ENCODE measurements at places on chromosomes 11 and 22.
A peak's percentile ranks its signal among the peaks of the same experiment; 100 is the strongest.

DNA sequence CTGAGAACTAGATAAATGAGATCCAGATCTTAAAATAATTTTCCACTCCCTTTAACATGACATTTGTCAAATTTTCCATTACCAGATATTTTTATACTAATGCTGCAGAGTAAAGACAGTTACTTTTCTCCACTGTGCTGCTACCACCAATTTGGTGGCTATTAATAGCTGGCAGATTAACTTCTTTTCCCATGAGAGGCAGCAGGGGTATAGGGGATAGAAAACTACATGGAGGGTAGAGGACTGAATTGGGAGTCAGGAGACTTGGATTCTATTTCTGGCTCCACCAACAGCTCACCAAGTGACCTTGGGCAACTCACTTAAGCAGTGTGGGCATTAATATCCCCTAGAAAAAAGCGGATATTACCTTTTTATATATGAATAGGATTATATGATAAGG is 69.2 kb downstream of the KIF18A start:
- no peak for DNase-seq

- peak; percentile 87 for DNase-seq
These were observed 3.6 kb downstream of the FIBP start for GRCh38 chr11:65884716-65885092.

GRCh38 chr11:28964811-28965210 is 856.6 kb downstream of the METTL15 start:
- no peak for DNase-seq

DNA sequence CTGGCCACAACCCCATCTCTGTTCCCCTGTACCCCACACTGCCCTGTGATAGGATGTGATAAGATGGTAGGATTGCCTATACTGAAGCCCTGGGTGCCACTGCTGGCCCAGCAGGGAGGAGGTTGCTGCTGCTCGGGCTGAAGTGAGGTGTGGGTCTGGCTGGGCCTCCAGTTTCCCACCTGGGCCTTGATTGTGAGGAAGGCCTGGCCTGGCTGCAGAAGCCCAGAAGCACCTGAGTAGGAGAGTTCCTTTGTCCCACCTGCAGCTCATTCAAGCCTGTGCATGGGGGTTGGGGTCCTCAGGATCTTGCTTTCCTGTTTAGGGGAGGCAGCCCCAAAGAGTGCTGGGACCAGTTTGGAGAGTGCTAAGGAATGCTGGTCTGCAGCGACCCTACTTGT is 3.3 kb downstream of the ST3GAL4 start:
- DNase-seq, result no peak

DNA sequence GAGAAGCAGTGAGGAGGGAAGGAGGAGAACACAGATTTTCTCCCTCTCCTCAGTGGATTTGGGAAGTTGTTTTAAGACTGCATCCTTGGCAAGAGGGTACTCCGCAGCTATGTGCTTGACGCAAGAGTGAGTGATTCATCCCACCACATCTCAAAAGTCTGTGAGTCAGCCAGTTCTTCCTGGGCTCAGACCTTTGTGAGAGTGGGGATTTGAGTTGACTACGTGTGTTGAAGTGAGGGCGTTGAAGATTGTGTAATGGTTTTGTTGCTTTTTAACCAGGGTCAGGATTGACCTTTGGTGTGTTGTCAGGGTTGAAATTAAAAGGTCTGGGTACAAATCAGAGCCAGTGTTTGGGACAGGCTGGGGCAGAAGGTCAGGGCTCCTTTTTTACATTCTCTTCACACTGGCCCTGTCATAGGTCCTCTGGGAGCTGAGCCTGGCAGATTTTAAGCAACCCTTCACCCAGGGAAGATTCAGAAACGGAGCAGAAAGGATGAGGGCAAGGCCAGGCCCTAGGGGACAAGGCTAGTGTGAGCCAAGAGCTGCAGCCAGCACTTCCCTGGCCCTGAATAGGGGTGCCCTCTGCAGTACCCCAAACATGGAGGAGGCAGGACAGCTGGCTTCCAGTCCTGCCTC is 4.2 kb upstream of the C11orf86 start:
- DNase-seq, result peak; percentile 64

DNA sequence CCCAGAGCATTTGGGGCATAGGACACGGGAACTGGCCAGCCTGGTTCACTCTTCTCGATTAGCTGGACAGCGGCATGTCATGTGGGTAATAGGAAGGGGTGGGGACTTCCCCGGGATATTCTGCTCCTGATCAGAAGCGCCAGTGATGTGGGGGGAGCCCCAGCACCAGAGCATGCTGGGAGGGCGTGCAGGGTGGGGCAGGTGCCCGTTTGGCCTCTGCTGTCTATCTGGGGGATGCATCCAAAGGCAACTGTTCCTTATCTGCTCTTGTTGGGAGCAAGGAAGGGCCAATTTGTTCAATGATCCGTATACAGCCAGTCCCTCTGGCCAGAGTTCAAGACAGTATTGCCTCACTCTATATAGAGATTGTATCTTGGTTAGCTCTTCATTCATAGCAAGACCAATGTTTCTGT is 43.6 kb downstream of the PPARA start:
- DNase-seq, result no peak

DNA sequence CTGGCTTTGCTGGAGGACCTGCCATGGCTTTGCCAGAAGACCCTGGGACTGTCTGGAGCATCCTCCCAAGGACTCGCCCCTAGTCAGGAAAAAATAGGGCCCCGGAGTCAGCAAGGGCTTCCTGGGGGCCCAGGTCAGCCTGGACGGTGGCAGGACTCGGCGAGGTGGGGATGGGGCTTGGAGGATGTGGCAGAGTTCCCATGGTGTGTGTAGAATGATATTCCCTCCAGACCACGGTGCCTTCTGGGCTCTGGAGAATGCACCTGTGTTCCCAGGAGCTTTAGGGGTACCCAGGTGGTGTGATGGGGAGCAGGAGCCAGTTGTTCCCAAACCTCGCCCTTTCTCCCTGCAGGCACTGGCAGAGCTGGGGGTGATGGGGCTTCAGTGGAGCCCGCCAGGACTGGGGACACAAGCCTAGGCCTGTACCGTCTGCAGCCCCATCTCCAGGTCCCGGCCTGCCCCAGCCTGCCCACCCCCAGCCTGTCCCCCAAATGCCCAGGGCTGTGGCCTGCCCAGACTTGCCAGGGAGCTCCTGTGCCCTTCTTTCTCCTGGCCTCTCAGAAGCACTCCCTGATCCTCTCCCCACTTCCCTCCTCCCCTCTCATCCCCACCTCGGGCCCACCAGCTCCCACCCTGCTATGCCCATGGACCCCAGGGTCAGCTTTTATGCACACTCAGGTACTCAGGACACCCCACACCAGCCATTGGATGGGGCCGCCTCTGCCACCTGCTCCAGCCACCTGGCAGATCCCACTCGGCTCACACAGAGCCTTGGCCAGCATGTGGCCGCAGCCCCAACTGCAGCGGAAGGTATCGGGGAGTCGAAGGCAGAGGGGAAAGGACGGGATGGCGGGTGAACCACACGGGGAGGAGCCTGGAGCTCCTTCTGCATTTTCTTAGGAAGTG is 82.1 kb downstream of the CDKN1C start:
- no peak for DNase-seq

DNA sequence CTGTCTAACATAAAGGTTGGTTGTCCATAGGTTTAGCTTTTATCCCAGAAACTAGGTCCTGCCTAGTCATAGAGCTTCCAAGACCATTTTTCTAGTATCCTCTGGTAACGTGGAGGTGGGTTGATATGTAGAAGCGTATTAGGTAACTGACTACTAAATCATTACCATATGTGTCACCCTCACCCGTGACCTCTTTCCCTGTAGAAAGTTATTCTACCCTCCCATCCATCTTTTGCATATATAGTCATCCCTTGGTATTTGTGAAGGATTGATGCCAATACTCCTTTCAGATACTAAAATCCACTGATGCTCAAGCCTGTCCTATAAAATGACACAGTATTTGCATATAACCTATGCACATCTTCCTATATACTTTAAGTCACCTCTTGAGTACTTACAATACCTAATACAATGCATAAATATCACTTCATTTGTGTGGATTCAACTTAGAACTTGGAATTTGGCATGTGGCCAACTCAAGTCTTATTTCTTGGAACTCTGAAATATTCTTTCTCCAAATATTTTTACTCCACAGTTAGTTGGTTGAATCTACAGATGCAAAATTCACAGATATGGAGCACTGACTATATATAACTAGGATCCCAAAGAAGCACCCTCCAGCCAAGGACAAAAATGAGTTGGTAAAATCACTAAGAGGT is 497.0 kb upstream of the TENM4 start:
- DNase-seq, result no peak

- DNase-seq, result no peak
These were observed 189.4 kb downstream of the CEP164 start for GRCh38 chr11:117517097-117517496.

DNA sequence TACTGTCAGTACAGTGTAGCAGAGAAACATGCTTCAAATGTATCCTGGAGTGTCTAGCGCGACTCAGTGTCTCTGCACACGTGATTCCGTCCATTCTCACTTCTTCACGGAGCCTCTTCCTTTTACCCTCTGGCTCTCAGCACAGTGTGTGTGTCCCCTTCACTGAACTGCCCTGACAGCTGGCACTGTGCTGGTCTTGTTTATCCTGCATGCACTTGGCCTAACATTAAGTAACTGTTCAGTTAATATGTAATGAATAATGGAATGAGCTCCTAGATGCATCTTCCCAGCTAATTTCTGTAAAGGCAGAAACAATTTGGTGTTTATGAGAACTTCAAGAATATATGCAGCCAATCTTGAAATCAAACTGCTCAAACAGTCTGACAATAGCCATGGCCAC is 44.4 kb downstream of the KMT5B start:
- DNase-seq, result no peak

DNA sequence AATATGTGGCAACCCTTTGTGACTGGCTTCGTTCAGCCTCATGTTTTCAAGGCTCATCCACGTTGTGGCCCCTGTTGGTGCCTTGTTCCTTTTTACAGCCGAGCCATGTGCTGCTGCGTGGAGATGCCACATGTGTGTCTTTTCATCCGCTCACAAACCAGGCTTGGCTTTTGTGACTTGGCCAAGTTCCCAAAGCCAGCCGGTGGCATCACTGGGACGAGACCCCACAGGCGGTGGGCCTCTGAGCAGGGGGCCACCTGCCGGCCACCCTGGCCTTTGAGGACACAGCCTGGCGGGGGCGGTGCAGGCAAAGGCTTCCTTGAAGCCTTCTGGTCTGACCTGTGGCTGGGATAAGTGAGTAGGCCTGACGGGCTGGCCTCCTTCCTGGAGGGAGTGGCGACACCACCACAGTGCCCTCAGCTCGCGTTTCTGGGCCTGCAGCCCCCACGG is 10.5 kb downstream of the GRK2 start:
- DNase-seq, result peak; percentile 73

- DNase-seq, result no peak
These were observed 32.3 kb downstream of the OSBPL5 start for GRCh38 chr11:3132831-3133260.

DNA sequence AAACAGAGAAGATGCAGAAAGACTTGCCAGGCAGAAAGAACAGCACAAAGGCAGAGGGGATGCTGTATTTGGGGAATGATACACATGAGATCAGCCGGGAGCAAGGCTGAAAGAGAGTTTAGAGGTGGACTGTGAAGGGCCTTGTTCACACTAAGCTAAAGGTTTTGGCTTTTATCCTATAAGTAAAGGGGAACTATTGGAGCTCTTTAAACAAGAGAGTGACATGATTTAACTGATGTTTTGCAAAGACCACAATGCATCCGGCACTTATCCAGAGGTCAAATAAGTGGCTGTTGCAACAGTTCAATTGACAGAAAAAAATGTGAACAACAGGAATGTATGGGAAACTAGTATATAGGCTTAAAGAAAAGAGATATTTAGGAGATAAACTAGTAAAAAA is 64.7 kb upstream of the RRAS2 start:
- no peak for DNase-seq

DNA sequence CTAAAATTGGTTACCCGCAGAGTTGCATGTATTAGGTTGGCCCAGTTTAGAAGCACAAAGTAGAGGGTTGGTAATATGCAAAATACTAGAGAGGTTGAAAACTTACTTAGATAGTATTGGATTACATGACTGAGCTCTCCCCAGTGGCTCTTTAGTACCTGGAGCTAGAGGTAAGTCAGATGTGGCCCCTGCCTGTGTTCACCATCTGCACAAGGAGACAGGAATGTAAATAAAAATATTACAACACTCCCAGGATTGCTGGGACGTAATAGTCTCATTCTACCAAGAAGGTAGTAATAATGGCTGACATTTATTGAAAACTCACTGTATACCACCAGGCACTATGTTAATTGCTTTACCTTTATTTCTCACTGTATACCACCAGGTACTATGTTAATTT is 129.6 kb downstream of the SLC17A6 start:
- no peak for DNase-seq

DNA sequence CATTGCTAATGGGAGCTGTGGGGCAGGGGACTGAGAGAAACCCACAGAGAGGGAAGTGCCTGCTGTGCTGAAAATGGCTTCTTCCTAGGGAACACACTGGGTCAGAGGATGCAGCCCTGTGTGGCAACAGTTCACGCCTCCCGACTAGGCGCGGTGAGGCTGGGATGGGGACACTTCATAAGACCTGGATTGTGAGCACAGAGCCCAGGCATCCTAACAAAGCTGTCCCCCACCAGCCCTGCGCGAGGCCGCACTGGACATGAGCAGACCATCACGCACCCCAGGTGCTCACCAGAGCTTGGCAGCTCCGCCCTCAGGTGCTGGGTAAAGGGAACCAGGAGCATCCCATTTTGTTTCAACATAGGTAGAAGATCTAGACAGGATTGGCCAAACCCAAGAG is 1.8 kb upstream of the KRTAP5-4 start:
- no peak for DNase-seq

GRCh38 chr22:28819253-28820096 is 19.1 kb upstream of the XBP1 start:
- DNase-seq, result no peak

DNA sequence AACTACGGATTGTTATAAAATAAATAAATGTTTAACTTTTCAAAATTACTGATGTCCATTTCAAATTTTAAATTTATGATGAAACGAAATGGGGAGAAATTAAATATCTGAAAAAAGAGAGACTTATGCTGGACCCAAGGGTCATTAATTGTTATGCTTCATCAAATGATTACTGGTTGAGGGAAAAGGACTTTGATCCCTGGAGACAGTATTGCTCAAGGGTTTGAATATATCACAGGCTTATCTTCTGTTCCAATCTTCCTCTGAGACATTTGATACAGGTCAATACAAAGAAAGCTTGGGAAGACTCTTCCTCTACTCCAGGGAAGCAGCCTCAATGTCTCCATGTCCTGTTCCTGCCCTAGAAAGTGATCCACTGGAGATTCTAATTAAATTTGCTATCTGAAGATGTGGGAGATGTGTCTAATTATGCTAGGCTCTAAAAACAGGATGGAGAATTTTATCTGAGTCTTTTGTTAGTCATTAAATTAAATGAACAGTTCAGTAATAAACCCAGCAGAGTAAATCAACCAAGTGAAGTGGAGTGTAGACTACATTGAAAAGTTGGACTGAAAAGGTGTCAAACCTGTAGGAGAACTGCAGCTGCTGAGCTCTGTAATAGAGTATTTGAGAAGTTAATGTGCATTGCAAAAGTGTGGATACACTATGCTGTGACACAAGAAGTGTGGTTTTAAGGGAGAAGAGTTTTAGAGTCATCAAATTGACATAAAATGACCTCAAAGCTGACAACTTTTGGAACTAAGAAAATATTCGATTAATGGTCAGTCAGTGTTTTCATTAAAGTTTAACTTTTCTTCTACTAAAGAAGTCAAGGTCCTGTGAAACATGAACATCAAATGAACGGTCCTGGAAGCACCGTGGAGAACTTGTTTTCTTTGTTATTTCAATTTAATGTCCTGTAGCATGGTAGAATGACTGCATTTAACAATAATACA is 623.7 kb upstream of the CCDC90B start:
- DNase-seq, result no peak
